ENCODE measurements at places on chromosomes 12 and 14. TPM values are rescaled to one million over a fixed set of nuclear protein-coding genes. Genes with fewer than 3 reads are reported as not detected.

- H3K4me1 ChIP-seq, result no peaks in the 10 kb centered on the region
- DNase-seq, result no peak
- no peak overlapping the region for H3K27ac ChIP-seq
- no peaks in the 10 kb centered on the region for H3K36me3 ChIP-seq
- no peaks in the 10 kb centered on the region for H3K27me3 ChIP-seq
- H3K4me3 ChIP-seq, result no peak overlapping the region
Measured at GRCh38 chr12:97640826-97641225, 178.2 kb downstream of the RMST start.

DNA sequence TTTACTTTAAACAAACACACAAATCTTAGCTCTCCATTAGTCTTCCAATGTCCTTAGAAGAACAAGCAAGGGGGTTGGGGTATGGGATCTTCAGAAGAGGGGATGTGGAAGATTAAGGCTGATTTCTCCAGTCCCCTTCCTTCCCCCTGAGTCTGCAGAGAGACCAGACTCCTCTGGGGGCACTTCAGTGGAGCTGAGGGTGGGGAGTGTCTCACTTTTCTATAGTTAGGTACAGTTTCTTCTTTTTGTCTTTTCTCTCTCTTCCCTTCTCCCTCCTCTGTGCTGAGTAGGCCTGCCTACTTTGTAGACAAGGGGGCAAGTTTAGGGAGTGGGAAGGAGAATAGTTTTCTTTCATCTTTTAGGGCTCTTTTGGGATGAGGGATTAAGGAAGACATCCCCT lies 2.5 kb downstream of the HOXC4 start:
- no peak for DNase-seq
- H3K27me3 ChIP-seq, result no peaks in the 10 kb centered on the region
- H3K36me3 ChIP-seq, result no peaks in the 10 kb centered on the region

DNA sequence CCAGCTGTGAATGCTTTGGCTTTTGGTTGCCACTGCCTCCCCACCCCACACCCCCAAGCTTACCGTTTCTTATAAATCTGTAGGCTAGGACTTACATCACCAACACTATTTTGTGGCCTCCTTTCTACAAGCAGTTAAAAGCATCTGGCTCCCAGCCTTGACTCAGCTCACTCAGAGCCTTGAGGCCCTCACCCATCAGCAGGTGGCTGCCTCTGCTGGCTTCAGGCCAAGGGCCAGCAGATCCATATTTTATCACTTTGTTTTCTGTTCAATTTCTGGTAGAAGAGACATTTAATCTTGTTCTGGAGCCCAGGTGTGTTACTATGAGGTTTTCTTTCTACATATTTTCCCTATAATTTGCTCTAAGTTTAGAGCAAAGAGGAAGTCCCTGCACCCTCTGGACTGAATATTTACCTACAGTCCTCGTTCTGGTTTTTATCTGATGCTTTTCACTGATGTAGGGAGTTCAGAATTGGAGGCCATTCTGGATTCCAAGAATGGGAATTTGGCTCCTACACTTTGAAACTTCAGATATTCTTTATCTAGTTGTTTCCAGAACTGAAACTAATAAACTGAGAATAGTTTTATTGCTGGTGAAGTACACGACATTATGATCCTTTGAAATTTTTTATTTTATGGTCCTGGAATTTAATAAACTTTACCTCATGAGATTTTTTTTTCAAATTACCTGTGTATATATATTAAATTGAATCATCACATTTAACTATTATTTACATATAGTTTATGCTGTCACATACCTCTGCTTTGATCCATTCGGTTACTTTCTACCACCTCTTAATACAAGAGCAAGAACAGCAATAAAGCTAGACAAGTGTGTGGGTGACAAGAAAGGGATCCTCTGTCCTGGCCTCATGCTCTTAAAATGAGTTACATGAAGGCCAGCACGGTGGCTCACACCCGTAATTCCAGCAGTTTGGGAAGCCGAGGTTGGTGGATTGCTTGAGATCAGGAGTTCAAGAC lies 22.2 kb downstream of the PLBD1 start:
- H3K4me3 ChIP-seq, result no peak overlapping the region
- H3K4me1 ChIP-seq, result no peaks in the 10 kb centered on the region
- no peaks in the 10 kb centered on the region for H3K27me3 ChIP-seq
- H3K36me3 ChIP-seq, result peaks cover 7% of the 10 kb centered on the region
- no peak for DNase-seq
- no peak overlapping the region for H3K27ac ChIP-seq

GRCh38 chr14:28756269-28756883 lies 10.2 kb upstream of the FOXG1 start:
- H3K4me3 ChIP-seq, result no peak overlapping the region
- no peak for DNase-seq
- no peak overlapping the region for H3K27ac ChIP-seq
- no peaks in the 10 kb centered on the region for H3K36me3 ChIP-seq
- peaks cover 25% of the 10 kb centered on the region for H3K27me3 ChIP-seq

DNA sequence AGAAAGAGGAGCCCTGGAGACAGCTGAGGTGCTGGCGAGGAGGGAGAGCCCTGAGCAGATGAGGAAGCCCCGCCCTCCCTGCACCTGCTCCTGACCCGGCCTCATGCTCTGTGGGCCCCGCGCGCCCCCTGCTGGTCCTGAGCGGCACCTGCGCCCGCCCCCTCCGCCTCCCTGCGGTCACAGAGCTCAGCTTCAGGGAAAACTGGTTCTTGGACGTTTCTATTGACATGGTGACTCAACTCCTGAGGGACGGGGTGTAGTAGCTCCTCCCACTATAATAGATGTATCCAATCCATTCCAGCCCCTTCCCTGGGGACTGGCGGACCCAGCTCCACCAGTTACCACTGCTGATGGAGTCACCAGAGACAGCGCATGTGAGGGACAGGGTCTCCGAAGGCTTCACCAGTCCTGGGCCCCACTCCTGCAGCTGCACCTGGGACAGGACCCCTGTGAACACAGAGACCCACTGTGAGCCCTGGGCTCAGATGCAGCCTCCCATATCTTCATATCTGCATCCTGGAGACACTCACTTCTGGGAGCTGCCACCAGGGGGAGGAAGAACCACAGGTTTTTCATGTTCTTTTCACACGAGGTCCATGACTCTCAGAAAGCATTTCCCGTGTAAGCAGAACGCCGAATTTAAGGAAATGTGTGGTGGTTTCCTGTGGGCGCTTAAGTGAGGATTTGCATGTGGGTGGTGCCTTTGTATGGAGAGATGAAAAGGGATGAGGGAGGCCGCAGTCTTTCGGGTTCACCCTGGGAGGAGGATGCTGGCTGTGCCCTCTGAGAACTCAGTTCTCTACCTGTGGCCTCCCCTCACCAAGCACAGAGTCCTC lies 1346.4 kb downstream of the TMEM121 start:
- no peak overlapping the region for H3K27ac ChIP-seq
- no peaks in the 10 kb centered on the region for H3K36me3 ChIP-seq
- H3K4me1 ChIP-seq, result no peaks in the 10 kb centered on the region

- H3K27ac ChIP-seq, result no peak overlapping the region
- no peaks in the 10 kb centered on the region for H3K4me1 ChIP-seq
- no peak for DNase-seq
- H3K27me3 ChIP-seq, result peaks cover 6% of the 10 kb centered on the region
- no peak overlapping the region for H3K4me3 ChIP-seq
- no peaks in the 10 kb centered on the region for H3K36me3 ChIP-seq
Measured at GRCh38 chr12:27431185-27431584, 15.4 kb upstream of the SMCO2 start.

DNA sequence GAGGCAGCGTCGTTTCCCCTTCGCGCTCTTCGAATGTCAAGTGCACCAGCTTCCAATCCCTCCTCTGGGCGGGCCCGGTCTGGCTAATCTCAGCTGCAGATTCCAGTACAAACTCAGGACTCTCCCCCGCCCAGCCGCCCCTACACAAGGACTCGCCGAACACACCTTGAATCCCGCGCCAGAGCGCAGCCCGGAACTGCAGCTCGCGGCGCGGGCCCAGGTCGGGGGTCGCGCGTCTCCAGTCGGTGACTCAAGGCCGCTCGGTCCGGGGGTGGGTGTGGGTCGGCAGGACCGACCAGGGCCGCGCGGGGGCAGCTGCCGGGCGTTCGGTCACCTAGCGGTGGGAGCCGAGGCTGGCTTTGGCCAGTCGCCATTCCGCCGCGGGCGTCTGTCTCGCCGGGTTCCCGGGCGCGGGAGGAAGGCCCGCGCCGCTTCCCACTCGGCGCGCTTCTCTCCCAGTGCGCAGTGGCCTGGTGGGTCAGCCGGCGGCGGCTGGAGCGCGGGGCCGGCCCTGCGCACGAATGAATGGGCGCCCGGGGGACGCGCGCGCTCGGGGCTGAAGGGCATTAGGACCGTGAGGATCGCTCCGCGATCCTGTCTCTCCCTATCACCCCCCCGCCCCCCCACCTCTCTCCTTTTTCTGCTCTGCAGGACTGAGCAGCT lies at the start of gene GALNT16:
Gene GALNT16 (plus strand): TSS at position 632 of the 663 bp plus-strand sequence. CDS start 133 bp downstream, outside the sequence.
- H3K27me3 ChIP-seq, result peaks cover 74% of the 10 kb centered on the region
- H3K36me3 ChIP-seq, result no peaks in the 10 kb centered on the region
- peak within 1 kb of the TSS; percentile 74 for H3K4me3 ChIP-seq
- peak; percentile 77 for DNase-seq
- peaks cover 6% of the 10 kb centered on the region for H3K4me1 ChIP-seq

DNA sequence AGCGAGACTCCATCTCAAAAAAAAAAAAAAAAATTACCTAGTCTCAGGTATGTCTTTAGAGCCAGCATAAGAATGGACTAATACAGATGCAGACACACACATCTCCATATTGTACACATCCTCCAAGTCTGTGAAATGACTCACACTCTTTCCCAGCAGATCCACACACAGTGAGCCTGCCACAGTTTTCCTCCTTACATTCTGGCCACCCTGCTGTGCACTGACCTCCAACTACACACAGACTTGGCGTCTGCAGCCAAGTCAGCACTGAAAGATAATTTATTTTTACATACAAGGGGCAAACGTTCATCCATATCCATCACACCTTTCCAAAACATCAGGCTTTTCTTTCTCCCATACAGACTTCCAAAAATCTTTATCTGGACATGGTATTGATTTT lies 115.9 kb downstream of the SLC25A21 start:
- DNase-seq, result no peak
- no peaks in the 10 kb centered on the region for H3K4me1 ChIP-seq
- H3K4me3 ChIP-seq, result no peak overlapping the region
- H3K27ac ChIP-seq, result no peak overlapping the region

GRCh38 chr14:92515546-92516343 lies 2.2 kb downstream of the RIN3 start:
- no peaks in the 10 kb centered on the region for H3K27me3 ChIP-seq
- H3K36me3 ChIP-seq, result no peaks in the 10 kb centered on the region
- no peaks in the 10 kb centered on the region for H3K4me1 ChIP-seq
- DNase-seq, result no peak
- H3K27ac ChIP-seq, result no peak overlapping the region

DNA sequence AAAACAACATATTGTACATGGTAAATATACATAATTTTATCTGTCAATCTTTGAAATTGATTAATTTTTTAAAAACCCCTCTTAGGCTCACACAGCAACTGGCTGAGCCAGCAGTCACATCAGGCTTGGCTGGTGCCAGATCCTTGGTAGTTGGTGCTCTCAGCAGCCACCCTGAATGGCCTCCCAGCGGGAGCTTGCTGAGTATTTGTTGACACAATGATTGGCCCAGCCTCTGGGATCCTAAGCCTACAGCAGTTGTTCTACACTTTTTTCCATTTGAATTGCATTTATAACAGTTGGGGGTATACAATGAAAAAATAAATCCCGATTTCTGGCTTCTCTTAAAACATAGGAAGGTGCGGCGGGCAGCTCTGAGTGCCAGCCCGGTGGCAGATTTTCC lies 11.1 kb downstream of the PRKAB1 start:
- no peaks in the 10 kb centered on the region for H3K27me3 ChIP-seq
- no peak for DNase-seq
- H3K4me3 ChIP-seq, result no peak overlapping the region
- peaks cover 10% of the 10 kb centered on the region for H3K4me1 ChIP-seq
- H3K27ac ChIP-seq, result no peak overlapping the region

- H3K4me1 ChIP-seq, result peaks cover 44% of the 10 kb centered on the region
- no peak for DNase-seq
- H3K4me3 ChIP-seq, result peak overlapping the region; percentile 92
- H3K27ac ChIP-seq, result peak overlapping the region; percentile 97
Measured at GRCh38 chr12:103964805-103965204, 867 bp upstream of the TDG start.

DNA sequence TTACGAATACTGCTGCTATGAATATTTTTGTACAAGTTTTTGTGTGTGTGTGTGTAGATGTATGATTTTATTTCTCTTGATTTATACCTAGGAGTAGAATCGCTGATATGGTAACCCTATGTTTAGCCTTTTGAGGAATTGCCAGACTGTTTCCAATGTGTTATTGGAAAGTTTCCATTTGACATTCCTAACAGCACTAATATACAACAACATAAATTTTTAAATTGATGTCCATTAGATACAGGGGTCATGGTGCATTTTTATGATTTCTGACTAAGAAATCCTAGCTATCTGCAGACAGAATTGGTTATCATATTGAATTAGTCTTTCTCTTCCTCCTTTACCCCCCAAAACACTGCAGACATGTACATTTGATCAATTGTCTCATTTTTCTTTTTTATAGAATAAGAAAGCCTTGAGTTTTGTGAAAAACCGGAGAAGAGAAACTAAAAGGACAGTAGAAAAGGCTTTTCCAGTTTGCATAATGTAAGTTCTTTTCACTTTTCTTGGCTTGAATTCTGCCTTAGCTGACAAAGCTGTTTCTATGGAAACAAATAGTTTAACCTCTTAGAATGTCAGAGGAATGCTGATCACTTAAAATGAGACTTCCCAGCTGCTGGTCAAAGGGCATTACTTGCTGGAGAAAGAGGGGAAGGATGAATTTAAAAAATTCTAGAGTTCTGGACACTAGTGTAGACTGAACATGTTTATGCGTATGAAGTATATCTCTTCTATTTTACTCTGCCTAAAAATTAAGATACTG lies 28.2 kb downstream of the PALS1 start:
- H3K27me3 ChIP-seq, result no peaks in the 10 kb centered on the region
- peak overlapping the region; percentile 31 for H3K27ac ChIP-seq
- no peak overlapping the region for H3K4me3 ChIP-seq

GRCh38 chr12:52518574-52519386 lies 1.4 kb downstream of the KRT5 start:
- H3K4me3 ChIP-seq, result no peak overlapping the region
- peaks cover 9% of the 10 kb centered on the region for H3K27me3 ChIP-seq
- H3K36me3 ChIP-seq, result no peaks in the 10 kb centered on the region
- H3K27ac ChIP-seq, result no peak overlapping the region
- H3K4me1 ChIP-seq, result no peaks in the 10 kb centered on the region

- peaks cover 11% of the 10 kb centered on the region for H3K36me3 ChIP-seq
- H3K4me1 ChIP-seq, result peaks cover 12% of the 10 kb centered on the region
- no peak overlapping the region for H3K27ac ChIP-seq
- no peak for DNase-seq
- H3K4me3 ChIP-seq, result no peak overlapping the region
Measured at GRCh38 chr14:75016815-75017214, 14.1 kb downstream of the EIF2B2 start.

Gene MUCL1
- polyA plus RNA-seq, result not detected

Gene TNFAIP2
- polyA plus RNA-seq, result 97.4 TPM

Gene MORN3
- under 0.01 TPM for polyA plus RNA-seq

Gene ANO2
- 1.6 TPM for polyA plus RNA-seq

Gene CIROP
- polyA plus RNA-seq, result not detected

Gene SLCO1B1
- not detected for polyA plus RNA-seq

Gene OR8S1
- not detected for polyA plus RNA-seq

Gene KIF21A
- polyA plus RNA-seq, result 8.5 TPM

Gene MYF6
- polyA plus RNA-seq, result 1,359 TPM
